ENCODE measurements at places on chromosomes 5 and 9.

- no peak for DNase-seq
Observed at GRCh38 chr5:172979778-172980177, 3.8 kb upstream of the ATP6V0E1 start.

DNA sequence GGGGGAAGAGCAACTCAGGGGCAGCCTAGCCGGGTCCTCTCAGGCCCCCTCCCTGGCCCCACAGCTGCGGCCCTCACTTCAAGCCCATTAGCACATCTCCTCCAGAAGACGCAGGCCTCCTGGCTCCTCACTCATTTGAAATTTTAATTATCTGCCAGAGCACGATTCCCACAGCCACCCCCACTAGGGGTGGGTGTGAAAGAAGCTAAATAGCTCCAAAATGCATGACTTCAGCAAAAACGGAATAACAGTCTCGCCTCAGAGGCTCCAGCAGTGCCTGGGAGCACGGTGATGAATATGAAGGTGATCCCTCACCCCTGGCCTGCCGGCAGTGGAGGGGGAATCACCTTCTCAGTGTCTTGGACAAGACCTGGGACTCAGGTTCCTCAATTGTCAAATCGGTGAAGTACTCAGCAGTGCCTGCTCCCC lies 61.1 kb upstream of the HRH2 start:
- no peak for DNase-seq

DNA sequence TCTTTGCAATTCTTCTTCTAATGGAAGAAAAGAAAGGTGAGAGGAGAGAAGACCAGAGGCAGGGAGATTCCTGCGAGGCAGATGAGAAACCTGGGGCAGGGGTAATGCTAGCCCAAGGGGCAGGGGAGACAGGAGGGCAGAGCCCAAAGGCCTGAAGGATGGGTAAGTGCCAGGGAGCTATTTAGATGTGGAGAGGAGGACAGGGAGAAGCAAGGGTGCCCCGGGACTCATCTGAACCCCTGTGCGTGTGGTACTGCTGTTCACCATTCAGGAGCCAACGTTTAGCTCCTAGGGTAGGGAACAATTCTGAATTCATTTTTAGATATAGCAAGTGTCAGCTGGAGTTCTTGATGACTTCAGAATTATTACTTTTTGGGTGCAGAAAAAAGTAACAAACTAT lies 122.7 kb upstream of the ALDH1B1 start:
- DNase-seq: no peak

GRCh38 chr5:154143211-154143641 lies 47.3 kb upstream of the GALNT10 start:
- DNase-seq: no peak

DNA sequence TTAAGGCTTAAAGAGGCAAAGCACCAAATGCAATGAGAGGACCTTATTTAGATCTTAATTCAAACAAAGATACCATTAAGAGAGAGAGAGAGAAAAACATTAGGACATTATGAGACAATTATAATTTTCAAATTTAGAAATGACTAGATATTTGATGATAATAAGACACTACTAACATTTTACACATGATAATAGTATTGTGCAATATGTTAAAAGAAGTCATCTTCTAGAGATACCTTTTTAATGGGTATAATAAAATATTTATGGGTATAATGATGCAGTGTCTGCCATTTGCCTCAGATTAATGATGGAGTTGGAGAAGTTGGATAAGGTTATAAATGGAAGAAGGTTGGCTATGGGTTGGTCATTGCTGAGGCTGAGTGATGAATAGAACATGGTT lies 21.2 kb downstream of the SPAAR start:
- no peak for DNase-seq

Data from anterior cingulate cortex (tissue), 58 donors.